Right cardiac atrium (tissue), 5 donors: ENCODE measurements at places on chromosomes 6 and 20. TPM values are rescaled to one million over a fixed set of nuclear protein-coding genes. Genes with fewer than 3 reads are reported as not detected.

GRCh38 chr20:34185766-34186620 is 55.2 kb upstream of the ASIP start:
- no peak for DNase-seq

- peak; percentile 59 for DNase-seq
These were observed 38.0 kb downstream of the CITED2 start for GRCh38 chr6:139336488-139336887.

DNA sequence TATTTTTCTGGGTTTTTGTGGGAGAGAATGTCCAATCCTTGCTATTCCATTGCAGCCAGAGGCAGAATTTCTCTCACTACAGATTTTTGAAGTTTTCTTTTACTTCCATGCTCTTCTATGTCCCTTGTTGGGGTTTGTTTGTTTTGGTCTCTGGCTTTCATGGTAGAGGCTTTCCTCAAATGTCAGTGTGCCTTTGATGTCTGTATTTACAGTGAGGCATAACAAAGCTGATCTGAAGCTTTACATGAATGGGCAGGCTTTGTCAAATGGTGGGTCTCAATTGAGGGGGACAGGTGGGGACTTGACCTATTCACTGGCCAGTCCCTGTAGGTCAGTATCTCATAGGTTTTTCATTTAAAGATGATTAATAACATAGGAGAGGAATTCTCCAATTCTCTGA is 8.6 kb upstream of the CARMIL1 start:
- no peak for DNase-seq

- peak; percentile 42 for DNase-seq
These were observed 18.0 kb upstream of the CSNK2A1 start for GRCh38 chr20:561437-562231.

- no peak for DNase-seq
These were observed 13.1 kb downstream of the DNPH1 start for GRCh38 chr6:43216200-43216599.

- no peak for DNase-seq
These were observed 294.0 kb downstream of the ADGB start for GRCh38 chr6:146892613-146893401.

GRCh38 chr6:7918403-7918802 is 7.8 kb upstream of the TXNDC5 start:
- no peak for DNase-seq

DNA sequence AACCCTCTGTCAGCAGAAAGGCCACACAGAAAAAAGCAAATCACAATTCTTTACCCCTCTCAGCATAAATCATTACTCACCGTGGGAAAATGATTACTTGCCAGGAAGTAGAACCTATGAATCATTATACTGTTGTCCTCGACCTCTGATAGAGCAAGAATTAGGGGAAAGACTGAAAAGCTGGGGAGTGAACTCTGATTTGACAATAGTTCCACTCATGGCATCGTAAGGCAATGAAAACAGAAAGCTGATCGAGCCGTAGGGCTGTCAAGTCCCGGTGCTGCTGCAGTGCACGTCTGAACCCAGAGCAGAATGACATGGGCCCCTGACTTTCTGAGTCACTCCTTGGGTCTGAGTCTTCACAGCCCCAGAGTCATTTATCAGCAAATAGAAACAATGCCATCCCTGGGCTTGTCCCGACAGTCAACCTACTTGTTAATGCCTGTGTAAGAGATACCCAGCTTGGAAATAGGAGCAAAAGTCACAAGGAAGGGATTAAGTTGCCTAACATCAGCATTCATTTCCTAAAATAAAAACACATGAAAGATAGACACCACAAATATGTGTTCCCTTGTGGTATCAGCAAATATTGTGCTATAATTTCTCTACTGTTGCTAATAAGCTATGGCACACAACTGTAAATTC is 224.8 kb upstream of the MARCKS start:
- no peak for DNase-seq

GRCh38 chr6:168352096-168352495 is 32.5 kb upstream of the DACT2 start:
- DNase-seq, result no peak

GRCh38 chr6:43509984-43510826 is at the start of gene LRRC73:
LRRC73 (minus strand) TSS chr6:43510346; CDS start chr6:43509785, 561 bp downstream.
- peak; percentile 98 for DNase-seq

GRCh38 chr20:19915111-19915798 is 101.9 kb upstream of the NAA20 start:
- no peak for DNase-seq

GRCh38 chr6:112563368-112563767 is 216.2 kb downstream of the RFPL4B start:
- DNase-seq, result no peak

DNA sequence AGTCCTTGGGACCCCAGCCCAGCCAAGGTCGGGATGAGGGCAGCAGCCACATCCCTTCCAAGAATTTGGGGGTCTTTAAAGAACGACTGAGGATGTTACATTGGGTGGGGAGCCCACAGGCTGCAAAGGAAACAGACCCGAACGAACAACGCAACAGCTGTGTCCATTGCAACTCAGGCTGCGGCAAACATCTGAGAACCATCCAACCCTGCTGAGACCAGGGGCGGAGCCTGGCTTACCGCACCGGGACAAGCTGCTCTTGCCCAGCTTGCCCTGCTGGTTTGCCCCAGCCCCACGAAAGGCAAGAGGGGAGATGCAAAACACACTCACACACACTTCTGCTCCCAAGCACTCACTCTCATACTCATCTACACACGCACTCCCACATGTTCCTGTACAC is 21.5 kb upstream of the TAF4 start:
- no peak for DNase-seq

DNA sequence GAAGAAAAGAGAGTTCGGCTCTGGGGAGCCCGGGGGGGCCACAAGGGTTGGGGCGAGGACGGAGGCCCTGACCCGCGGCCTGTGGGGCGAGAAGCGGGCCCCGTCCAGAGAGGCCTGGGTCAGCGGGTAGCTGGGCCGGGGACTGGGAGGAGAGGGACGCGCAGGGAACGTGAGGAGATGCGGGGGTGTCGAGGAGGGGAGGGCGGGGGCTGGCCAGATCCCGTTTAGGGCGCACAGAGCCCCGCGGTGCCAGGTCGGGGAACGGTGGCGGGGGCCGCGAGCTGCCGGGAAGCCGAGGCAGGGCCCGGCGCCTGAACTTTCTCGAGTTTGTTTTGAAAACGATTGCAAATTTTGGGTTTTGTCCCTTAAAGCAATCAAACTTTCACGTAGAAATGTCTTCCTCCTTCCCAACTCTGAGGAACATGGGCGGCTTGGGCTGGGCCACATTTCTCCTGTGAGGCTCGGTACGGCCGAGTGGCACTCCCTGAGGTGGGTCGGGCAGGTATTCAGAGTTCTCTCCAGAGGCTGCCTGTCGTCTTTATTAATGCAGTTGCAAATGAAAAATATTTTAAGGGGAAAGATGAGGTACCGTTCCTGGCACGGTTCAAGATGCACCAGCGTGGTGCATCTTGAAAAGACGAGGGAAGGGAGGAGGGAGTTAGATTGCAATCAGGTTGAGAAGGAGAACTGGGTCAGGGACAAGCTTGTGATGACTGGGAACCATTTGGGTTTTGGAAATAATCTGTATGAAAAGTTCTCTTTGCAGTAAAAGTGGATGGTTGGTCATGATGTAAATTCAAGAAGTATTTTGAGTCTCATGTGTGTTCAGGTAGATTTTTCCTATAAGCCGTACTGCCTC is 972 bp downstream of the RNF8 start:
- peak; percentile 33 for DNase-seq

GRCh38 chr6:75934643-75935472 is 137.6 kb downstream of the IMPG1 start:
- DNase-seq, result peak; percentile 66

DNA sequence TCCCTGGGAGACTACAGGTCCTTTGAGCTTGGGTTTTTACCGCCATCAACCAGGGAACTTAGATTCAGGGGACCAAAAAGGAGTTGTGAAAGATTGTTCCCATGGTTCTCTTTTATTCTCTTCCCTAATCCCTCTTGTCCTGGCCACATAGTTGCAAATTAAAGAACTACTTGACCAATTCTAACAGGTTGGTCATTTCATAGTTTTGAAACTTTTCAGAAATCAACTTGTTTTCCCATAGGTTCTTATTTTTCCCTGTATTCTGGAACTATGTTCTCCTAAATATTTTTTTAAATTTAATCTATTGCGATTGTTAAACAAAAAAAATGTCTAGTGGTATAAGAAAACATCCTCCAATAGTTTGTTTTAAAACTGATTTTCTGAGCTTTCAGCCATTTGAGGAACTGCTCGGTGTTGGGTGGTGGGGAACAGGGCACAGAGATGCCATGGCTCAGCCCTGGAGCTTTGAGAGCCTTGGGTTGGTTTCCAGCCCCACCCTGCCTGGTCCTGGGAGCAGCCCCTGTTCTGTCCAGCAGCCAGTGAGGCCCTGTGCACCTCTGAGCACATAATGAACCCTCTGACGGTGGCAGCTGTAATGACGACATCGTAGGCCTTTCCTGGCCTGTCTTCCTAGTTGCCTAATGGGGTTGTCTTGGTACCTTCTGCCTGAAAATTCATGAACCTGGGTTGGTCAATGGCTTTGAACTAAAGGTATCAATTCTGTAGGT is 53.5 kb downstream of the TBC1D7 start:
- no peak for DNase-seq

- no peak for DNase-seq
These were observed 6.5 kb downstream of the RIPOR2 start for GRCh38 chr6:24929242-24929641.

- DNase-seq, result no peak
These were observed 63.9 kb upstream of the IFNGR1 start for GRCh38 chr6:137283080-137283479.

DNA sequence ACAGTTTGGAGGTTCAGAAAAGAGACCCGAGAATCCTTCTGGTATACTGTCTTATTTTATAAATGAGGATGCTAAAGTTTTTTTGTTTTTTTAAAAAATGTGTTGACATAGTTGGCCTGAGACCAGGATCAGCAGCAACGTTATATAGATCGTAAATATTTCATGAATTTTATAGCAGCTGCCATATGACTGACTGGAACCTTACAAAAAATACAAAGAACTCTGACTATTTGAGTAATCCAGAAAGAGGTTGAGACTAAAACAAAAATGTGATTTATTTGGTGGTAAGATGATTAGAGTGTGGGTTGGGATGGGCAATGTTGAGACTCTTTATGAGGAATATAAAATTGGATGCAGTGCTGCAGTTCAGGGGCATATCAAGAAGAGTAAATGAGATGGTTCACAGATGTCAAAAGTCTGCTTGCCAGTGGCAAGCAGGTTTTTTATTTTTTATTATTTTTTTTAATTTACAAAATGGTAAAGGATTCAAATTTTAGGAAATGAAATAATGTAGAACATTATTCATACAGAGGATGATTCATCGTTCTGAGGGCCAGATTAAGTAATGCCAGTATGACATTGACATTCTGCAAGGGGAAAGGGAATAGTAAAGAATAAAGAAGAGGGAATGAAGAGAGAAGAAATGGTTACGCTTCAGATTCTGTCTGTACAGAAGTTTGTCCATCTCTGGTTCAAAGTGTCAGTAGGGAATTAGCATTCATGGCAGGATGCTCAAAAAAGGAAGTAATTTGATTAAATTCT is 58.5 kb downstream of the SCAF8 start:
- no peak for DNase-seq

- DNase-seq, result no peak
These were observed 58.9 kb downstream of the RREB1 start for GRCh38 chr6:7166410-7167293.

GRCh38 chr20:4014031-4014474 is 1.3 kb downstream of the RNF24 start:
- no peak for DNase-seq

DNA sequence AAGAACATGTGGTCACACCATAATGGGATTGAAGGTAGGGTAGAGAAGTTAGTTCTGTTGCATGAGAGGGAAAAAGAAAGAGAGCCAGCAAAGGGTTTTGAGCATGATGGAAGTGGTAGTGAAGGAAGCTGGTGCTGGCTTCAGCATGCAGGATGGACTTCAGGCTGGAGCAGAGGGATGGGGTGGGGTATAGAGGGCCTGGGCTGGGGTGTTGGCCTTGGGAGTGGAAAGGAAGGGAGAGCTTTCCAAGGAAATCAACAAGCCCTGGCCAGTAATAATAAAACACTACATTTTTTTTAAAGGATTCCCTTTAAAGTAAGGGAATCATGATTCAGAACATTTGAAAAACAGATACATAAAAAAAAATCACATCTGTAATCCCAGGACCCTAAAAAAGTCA is 61.2 kb downstream of the LAMA4 start:
- peak; percentile 34 for DNase-seq

GRCh38 chr20:60219984-60220562 is 261.9 kb downstream of the CDH26 start:
- no peak for DNase-seq

GRCh38 chr6:161279677-161280415 is 6.0 kb upstream of the AGPAT4 start:
- no peak for DNase-seq

- DNase-seq, result peak; percentile 96
These were observed at the start of gene MOCS1 for GRCh38 chr6:39934131-39934757. MOCS1 (minus strand) TSS chr6:39934462; CDS start chr6:39934417, 45 bp downstream.

- DNase-seq, result no peak
These were observed 324.7 kb downstream of the SYNE1 start for GRCh38 chr6:152312434-152312833.

- no peak for DNase-seq
These were observed 117.6 kb downstream of the TFAP2B start for GRCh38 chr6:50936277-50936681.

GRCh38 chr6:101883505-101883904 is 490.0 kb downstream of the GRIK2 start:
- no peak for DNase-seq

- DNase-seq, result peak; percentile 65
These were observed at the start of gene RBM24 for GRCh38 chr6:17281100-17281496. RBM24 (plus strand) TSS chr6:17281361; CDS start chr6:17281582, 221 bp downstream.

DNA sequence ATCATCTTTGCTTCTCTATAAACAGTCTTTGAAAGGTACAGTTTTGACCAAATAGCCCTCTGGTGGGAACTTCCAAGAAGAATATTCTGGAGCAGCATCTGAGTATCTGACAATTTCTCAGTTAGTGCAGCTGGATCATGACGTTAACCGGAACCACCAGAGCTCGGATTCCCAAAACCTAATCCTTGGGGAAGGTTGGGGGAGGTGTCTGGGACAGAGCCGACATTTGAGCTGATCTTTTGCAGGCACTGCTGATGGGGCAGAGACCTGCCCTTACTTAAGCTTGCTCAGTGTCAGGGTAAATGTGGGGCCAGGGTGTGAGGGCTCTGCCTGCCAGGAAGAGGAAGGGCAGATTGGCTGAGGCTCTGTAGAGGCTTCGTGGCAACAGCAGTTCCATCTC is 416.6 kb downstream of the DHX35 start:
- DNase-seq, result no peak

HTR1B gene
- not detected for total RNA-seq

SLC22A7 gene
- total RNA-seq, result not detected

CPXM1 gene
- total RNA-seq, result 1.2 TPM

SRMS gene
- total RNA-seq, result not detected

SLC32A1 gene
- total RNA-seq, result not detected

NINL gene
- 7.6 TPM for total RNA-seq

PFDN4 gene
- 28.4 TPM for total RNA-seq

MOG gene
- total RNA-seq, result 2.1 TPM

CDH4 gene
- 1.0 TPM for total RNA-seq
